Activated naive CD8-positive, alpha-beta T cell treated with anti-CD3 and anti-CD28 coated beads, Interleukin-2, amount 50 U/mL, for 24 hours (primary cell): ENCODE measurements at places on chromosomes 4 and X.

DNA sequence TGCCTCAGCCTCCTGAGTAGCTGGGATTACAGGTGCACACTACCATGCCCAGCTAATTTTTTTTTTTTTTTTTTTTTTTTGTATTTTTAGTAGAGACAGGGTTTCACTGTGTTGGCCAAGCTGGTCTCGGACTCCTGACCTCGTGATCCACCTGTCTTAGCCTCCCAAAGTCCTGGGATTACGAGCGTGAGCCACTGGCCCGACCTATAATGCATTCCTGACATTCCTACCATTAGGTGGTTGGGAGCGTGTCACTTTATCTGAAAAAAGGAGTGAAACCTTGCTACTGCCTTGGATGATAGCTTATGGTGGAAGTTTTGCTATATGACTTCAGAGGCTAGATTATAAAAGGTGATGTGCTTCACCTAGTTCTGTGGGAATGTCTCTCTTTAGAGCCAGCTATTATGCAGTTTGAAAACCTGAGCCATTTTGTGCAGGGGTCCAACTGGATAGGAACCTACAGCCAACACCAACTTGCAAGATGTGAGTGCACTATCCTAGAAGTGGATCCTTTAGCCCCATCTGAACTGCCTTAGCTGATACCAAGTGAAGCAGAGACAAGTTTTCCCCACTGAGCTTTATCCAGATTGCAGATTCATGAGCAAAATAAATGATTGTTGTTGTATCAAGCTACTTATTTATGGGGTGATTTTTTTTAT, 29.8 kb upstream of the EMCN start:
- no peak overlapping the region for H3K27ac ChIP-seq
- peaks cover 2% of the 10 kb centered on the region for H3K4me1 ChIP-seq
- no peak overlapping the region for H3K4me3 ChIP-seq
- no peak for DNase-seq
- H3K36me3 ChIP-seq, result no peaks in the 10 kb centered on the region

- no peak for DNase-seq
- H3K4me3 ChIP-seq, result no peak overlapping the region
- H3K27me3 ChIP-seq, result no peaks in the 10 kb centered on the region
Observed at GRCh38 chr4:184899261-184900134, 73.7 kb upstream of the ACSL1 start.

DNA sequence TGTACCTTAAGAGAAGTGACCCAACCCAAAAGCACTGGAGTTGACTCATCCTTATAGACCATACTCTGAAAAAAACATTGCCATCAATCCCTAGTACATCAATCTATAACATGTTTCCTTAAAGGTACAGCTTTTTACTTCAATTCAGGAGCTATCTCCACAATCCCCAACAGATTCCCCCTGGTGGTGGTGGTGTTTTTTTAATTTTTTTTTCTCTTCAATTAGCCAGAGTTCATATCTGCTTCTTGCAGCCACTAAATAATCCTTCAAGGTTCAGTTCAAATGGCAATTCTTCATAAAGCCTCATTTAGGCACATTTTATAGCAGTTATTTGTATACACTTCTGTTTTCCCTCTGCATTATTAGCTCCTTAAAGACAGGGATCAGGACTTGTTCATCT, 60.7 kb upstream of the KDR start:
- H3K27ac ChIP-seq, result no peak overlapping the region
- H3K27me3 ChIP-seq, result peaks cover 15% of the 10 kb centered on the region
- H3K36me3 ChIP-seq, result no peaks in the 10 kb centered on the region
- DNase-seq, result no peak
- peaks cover 3% of the 10 kb centered on the region for H3K4me1 ChIP-seq
- no peak overlapping the region for H3K4me3 ChIP-seq

- peaks cover 3% of the 10 kb centered on the region for H3K27me3 ChIP-seq
- no peak for DNase-seq
- no peaks in the 10 kb centered on the region for H3K4me1 ChIP-seq
- H3K27ac ChIP-seq, result no peak overlapping the region
- H3K36me3 ChIP-seq, result no peaks in the 10 kb centered on the region
Observed at GRCh38 chrX:103187953-103188475, 26.9 kb upstream of the BEX4 start.

- H3K27me3 ChIP-seq, result peaks cover 3% of the 10 kb centered on the region
- no peak for DNase-seq
- no peaks in the 10 kb centered on the region for H3K4me1 ChIP-seq
- H3K27ac ChIP-seq, result no peak overlapping the region
- H3K4me3 ChIP-seq, result no peak overlapping the region
- H3K36me3 ChIP-seq, result no peaks in the 10 kb centered on the region
Observed at GRCh38 chr4:8721621-8722020, 129.1 kb downstream of the CPZ start.

DNA sequence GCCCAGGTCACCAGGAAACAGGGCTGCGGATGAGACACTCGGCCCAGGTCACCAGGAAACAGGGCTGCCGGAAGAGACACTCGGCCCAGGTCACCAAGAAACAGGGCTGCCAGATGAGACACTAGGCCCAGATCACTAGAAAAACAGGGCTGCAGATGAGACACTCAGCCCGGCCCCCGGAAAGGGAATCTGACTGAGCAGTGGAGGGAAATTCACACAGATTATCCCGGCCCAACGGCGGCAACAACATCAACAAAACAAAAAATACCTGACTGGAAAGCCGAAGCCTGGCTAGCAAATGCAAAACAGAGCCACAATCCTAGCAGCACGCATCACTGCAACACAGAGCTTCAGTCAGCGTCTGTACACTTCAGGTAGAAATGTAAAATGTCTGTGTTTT, 20.7 kb downstream of the AFAP1 start:
- DNase-seq, result no peak
- no peaks in the 10 kb centered on the region for H3K27me3 ChIP-seq
- H3K4me1 ChIP-seq, result peaks cover 35% of the 10 kb centered on the region
- H3K27ac ChIP-seq, result no peak overlapping the region
- no peak overlapping the region for H3K4me3 ChIP-seq
- peaks cover 2% of the 10 kb centered on the region for H3K36me3 ChIP-seq

DNA sequence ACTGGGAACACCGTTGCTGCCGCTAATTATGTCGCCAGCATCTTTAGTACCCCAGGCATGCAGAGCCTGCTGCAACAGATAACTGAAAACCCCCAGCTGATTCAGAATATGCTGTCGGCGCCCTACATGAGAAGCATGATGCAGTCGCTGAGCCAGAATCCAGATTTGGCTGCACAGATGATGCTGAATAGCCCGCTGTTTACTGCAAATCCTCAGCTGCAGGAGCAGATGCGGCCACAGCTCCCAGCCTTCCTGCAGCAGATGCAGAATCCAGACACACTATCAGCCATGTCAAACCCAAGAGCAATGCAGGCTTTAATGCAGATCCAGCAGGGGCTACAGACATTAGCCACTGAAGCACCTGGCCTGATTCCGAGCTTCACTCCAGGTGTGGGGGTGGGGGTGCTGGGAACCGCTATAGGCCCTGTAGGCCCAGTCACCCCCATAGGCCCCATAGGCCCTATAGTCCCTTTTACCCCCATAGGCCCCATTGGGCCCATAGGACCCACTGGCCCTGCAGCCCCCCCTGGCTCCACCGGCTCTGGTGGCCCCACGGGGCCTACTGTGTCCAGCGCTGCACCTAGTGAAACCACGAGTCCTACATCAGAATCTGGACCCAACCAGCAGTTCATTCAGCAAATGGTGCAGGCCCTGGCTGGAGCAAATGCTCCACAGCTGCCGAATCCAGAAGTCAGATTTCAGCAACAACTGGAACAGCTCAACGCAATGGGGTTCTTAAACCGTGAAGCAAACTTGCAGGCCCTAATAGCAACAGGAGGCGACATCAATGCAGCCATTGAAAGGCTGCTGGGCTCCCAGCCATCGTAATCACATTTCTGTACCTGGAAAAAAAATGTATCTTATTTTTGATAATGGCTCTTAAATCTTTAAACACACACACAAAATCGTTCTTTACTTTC, 1.8 kb downstream of the UBQLN2 start:
- H3K4me3 ChIP-seq, result peak overlapping the region; percentile 93
- peaks cover 30% of the 10 kb centered on the region for H3K4me1 ChIP-seq
- H3K36me3 ChIP-seq, result peaks cover 23% of the 10 kb centered on the region
- DNase-seq, result no peak

- peaks cover 2% of the 10 kb centered on the region for H3K27me3 ChIP-seq
- no peak overlapping the region for H3K4me3 ChIP-seq
- H3K4me1 ChIP-seq, result peaks cover 3% of the 10 kb centered on the region
- H3K36me3 ChIP-seq, result no peaks in the 10 kb centered on the region
- H3K27ac ChIP-seq, result no peak overlapping the region
Observed at GRCh38 chrX:154597221-154597620, 12.3 kb downstream of the CTAG1A start.

- DNase-seq, result no peak
- H3K36me3 ChIP-seq, result peaks cover 8% of the 10 kb centered on the region
- H3K27ac ChIP-seq, result no peak overlapping the region
- peaks cover 2% of the 10 kb centered on the region for H3K4me1 ChIP-seq
- H3K27me3 ChIP-seq, result no peaks in the 10 kb centered on the region
Observed at GRCh38 chr4:16158504-16158852, 67.8 kb downstream of the TAPT1 start.

GRCh38 chrX:41086627-41086932, 1.3 kb downstream of the USP9X start:
- peak; percentile 43 for DNase-seq
- no peaks in the 10 kb centered on the region for H3K27me3 ChIP-seq
- peak overlapping the region; percentile 89 for H3K4me3 ChIP-seq
- peaks cover 42% of the 10 kb centered on the region for H3K4me1 ChIP-seq
- H3K36me3 ChIP-seq, result peaks cover 8% of the 10 kb centered on the region

DNA sequence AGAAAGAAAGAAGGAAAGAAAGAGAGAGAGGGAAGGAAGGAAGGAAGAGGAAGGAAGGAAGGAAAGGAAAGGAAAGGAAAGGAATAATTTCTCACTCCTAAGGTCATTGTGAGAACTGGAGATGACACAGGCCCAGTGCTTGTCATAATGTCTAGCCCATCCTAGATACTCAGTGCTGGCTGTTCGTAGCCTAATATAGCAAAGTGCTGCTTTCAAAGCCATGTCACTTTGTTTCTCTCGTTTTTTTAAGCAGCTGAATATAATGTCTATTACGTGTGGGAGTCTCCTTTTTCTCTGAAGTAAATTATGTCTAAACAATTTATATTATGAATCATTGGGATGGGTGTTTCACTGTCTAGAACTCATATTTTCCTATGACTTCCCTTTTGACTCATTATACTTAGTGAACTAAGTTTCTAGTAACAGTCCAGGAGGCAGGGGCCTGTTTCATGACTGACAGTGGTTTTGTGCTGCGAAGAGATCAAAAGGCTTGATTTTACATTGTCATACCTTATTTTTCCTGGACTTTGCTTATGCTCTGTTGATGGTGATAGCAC, 327.0 kb upstream of the ZFP42 start:
- H3K4me3 ChIP-seq, result no peak overlapping the region
- H3K4me1 ChIP-seq, result no peaks in the 10 kb centered on the region
- no peaks in the 10 kb centered on the region for H3K36me3 ChIP-seq
- no peak overlapping the region for H3K27ac ChIP-seq
- no peaks in the 10 kb centered on the region for H3K27me3 ChIP-seq
- DNase-seq, result no peak

DNA sequence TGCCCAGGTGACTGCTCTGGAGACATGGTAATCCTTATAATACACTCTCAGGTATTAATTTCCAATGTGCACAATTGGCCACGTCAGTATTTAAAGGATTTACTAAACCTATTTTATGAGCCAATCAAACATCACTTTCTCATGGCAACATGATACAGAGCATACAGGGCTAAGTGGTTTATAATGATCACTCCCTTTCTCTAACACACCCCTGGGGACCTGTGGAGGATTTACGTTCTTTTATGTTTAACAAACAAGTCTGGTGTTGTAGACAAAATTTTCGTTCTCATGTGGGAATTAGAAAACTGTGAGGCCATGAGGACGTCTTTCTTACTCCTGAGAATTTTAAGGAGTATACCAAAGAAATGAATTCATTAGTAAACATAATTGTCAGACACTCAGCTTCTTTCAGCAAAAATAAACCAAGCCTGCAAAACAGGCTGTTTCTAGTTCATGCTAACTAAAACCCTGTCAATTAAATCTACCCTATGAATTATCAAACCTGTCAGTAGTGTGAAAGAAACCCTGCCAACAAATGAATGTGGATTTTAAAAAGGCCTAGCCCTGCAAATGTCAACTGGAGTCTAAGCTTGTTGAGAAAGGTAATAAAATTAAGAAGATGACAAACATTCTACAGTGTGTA, 155.8 kb downstream of the PDGFC start:
- no peaks in the 10 kb centered on the region for H3K36me3 ChIP-seq
- no peak overlapping the region for H3K27ac ChIP-seq
- DNase-seq, result no peak
- H3K4me3 ChIP-seq, result no peak overlapping the region
- H3K27me3 ChIP-seq, result no peaks in the 10 kb centered on the region

DNA sequence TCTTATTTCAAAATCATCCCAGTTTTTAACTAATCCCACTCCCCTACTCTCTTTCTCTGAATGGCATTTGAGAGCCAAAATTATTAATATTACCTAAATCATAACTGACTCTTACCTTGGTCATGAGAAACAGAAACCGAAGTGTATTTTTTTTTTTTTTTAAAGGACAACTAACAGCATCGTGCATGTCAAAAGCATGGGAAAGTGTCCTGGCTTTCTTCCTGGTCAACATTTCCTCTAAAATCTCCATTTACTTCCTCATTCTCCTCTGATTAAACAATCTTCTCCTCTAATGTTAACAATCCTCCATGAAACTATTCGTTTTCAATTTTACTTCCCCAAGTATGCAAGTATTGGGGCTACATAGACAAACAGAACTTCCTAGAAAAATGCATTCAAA, 2.1 kb upstream of the STS start:
- H3K27ac ChIP-seq, result no peak overlapping the region
- DNase-seq, result no peak
- no peak overlapping the region for H3K4me3 ChIP-seq
- H3K27me3 ChIP-seq, result no peaks in the 10 kb centered on the region
- H3K4me1 ChIP-seq, result peaks cover 23% of the 10 kb centered on the region
- no peaks in the 10 kb centered on the region for H3K36me3 ChIP-seq

DNA sequence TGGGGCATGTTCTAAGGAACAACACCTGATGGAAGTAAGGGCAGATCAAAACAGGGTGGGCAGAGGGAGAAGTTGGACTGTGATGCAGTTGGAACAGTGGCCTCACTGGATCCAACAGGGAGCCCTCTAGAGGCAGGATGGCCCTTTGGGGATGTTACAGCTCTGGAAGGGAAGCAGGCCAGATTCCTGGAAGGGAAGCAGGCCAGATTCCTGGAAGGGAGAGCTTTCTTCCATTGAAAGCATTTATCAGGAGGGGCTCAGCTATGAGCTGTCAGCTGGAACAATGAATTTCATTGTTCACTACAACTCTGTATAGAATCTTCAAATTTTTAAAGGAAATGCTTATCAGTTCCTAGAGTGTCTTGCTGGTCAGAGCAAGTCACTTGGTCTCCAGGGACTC, 17.7 kb downstream of the IL15 start:
- no peak overlapping the region for H3K4me3 ChIP-seq
- no peak for DNase-seq
- H3K4me1 ChIP-seq, result peaks cover 4% of the 10 kb centered on the region
- H3K27ac ChIP-seq, result no peak overlapping the region

GRCh38 chrX:133948895-133949294, 36.5 kb downstream of the GPC3 start:
- no peak overlapping the region for H3K4me3 ChIP-seq
- no peak for DNase-seq
- no peaks in the 10 kb centered on the region for H3K36me3 ChIP-seq
- H3K4me1 ChIP-seq, result no peaks in the 10 kb centered on the region
